GM23248 (cell line): ENCODE measurements at places on chromosomes 3 and 15.

DNA sequence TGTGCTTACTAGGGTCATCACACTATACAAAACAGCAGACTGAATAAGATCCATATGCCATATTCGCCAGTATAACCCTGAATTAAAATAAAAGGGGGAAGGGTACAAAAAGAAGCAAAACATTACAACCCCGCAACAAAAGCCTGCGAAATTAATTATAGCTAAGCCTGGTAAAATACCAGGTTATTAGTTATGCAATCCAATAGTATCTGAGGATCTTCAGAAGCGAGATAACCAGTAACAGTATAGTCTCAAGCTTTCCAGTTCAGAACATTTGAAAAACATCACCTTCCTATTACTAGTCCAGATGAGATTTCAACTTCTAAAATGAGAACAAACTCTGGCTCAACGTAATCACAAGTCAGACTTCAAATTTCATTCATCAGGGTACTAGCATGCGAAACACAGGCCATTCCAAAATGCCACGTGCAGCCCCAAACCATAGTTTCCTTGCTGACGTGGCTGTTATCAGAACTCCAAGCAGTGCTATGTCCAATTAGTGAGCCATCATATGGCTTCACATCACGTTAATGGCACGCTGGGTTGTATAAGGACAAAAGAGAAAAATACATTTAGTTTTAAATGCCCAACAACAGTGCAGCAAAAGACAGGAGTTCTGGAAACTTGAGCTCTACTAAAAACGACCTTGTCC lies 1.1 kb downstream of the SSR3 start:
- peak; percentile 91 for DNase-seq

GRCh38 chr3:102714567-102714966 lies 279.8 kb downstream of the ZPLD1 start:
- DNase-seq = no peak

DNA sequence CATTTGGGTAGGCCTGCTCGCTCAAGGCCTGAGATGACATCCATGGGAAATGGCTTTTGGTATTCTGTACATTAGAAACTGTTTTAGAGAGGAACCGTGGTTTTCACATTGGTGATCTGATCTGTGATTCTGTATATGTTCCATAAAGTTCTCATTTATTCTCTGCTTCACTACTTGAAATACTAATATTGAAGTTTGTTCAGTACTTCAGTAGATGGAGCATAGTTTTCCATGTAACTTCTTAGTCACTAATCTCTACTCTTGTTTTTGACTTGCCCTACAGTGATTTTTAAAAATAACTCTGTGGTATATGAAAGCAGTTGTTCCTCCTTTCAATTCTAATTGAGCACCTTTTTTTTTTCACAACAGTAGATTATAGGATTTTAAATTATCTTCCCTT lies 66.5 kb downstream of the MBNL1 start:
- DNase-seq = no peak

DNA sequence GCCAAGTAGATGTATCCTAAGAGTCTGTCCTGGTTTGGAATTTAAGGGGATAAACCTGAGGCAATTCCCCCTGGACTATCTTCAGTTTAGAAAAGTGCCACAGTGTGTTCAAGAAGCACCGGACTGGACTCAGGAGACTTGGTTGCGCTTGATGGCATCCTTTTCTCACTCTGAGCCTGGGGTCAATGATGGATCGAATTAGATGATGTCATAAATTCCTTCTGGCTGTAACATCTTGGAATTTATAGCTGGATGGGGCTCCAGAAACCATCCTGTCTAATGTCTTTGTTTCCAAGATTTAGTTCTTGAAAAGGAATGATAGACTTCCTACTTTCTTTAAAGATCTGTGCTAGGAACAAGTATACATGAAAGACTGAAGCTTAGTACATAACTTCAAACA lies 280.6 kb downstream of the LPP start:
- DNase-seq = no peak

- DNase-seq = peak; percentile 58
Measured at GRCh38 chr3:50554553-50554952, 13.0 kb downstream of the C3orf18 start.

- DNase-seq = no peak
Measured at GRCh38 chr3:190810957-190811356, 51.5 kb downstream of the GMNC start.

DNA sequence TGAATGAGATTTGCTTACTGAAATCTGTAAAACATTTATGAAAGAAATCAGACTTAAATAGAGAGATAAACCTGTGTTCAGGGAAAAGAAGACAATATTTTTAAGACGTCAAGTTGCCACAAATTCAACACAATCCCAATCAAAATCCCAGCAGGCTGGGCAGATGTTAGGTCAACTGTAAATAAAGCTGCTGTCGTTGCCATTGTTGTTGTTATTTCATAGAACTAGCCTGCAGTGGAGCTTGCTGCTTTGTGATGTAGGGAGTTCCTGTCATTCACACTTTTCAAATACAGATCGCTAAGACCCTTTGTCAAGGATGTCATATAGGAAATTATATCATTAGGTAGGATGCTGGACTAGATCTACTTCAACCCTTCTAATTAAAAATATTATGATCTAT lies 123.1 kb downstream of the NEO1 start:
- DNase-seq = no peak

GRCh38 chr3:100560426-100560825 lies 49.0 kb upstream of the ADGRG7 start:
- no peak for DNase-seq

DNA sequence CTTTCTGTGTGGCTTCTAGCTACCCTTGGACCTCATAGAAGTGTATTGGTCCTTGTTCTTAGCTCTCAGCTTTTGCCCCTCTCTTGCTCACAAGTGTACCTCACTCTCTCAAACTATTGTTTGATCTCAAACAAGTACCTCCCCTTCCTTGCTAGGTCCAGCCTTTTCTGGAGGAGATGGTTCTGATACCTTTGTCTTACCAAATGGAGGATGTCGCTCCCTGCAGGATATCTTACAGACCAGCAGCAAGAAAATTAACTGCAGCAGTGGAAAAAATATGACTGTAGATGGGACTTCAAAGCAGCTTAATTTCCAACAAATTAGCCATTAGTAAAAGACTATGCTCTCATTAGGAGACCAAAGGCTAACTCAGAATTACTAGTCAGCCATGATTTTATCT lies 388.1 kb upstream of the ROBO2 start:
- DNase-seq = peak; percentile 5

- peak; percentile 49 for DNase-seq
Measured at GRCh38 chr3:121529308-121529707, 16.5 kb downstream of the POLQ start.

GRCh38 chr15:73165844-73166243 lies 113.6 kb downstream of the NEO1 start:
- no peak for DNase-seq

DNA sequence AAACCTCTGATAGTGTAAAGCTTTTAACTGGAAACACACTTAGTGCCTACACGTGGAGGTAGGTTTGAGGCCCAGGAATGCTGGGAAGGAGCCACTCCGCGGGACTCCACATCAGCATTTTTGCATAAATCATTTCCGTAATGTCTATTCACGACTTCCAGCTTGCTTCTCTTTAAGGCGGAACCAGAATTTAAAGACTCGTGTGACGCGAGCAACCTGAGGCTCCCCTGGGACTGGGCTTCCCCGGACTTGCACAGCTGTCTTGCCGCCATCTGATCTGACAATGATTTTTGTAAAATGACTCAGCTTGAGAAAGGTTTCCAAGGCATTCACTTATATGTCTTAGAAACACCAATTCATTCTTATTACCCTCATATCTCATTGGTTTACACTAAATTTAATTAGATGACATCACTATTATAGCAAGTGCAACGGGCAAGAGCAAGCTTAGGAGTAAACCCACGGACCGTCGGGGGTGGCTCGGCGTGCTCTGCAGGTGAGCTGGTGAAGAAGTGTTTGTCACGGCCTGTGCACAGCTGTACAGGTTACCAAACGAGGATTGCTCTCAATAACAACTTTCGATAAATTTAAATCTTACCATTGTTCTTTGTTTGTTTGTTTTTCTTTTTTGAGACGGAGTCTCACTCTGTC lies 95.2 kb downstream of the CHSY1 start:
- no peak for DNase-seq

- DNase-seq = no peak
Measured at GRCh38 chr3:143548861-143549497, 299.3 kb downstream of the SLC9A9 start.

DNA sequence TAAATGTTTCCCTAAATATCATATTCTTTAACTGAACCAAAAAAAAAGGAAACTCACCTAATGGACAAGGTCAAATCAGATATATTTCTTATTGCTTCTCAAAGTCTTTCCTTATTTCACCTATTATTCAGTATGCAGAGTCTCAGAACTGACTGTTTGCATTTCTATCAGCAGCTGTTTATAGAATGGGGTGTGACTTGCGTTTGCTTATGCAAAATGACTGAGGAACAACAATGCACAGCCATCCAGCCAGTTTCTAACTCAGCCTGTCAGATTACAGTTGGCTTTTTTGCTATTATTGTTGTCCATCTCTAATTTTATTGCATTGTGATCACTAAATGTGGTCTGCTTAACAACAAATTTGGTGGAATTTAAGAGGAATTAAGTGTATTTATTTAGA lies 40.7 kb downstream of the RAB27A start:
- DNase-seq = no peak

- DNase-seq = peak; percentile 95
Measured at GRCh38 chr3:73786321-73786807, 161.6 kb upstream of the PDZRN3 start.

GRCh38 chr15:62505762-62506161 lies 340.7 kb upstream of the C2CD4B start:
- DNase-seq = peak; percentile 63

- DNase-seq = no peak
Measured at GRCh38 chr15:42385980-42386700, 26.8 kb downstream of the CAPN3 start.

- no peak for DNase-seq
Measured at GRCh38 chr15:45536934-45537333, 14.4 kb upstream of the SLC30A4 start.

DNA sequence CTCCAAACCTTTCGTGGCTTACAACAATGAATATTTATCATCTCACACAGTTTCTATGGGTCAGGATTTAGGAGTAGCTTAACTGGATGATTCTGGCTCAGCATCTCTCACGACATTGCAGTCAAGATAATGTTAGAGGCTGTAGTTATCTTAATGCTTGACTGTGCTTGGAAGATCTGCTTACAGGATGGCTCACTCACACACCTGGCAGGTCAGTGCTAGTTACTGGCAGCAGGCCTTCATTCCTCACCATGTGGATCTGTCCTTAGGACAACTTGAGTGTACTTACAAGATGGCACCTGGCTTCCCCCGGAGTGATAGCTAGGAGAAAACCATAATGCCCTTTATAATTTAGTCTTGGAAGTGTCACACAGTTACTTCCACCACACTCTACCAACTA lies 32.8 kb upstream of the OXTR start:
- no peak for DNase-seq

DNA sequence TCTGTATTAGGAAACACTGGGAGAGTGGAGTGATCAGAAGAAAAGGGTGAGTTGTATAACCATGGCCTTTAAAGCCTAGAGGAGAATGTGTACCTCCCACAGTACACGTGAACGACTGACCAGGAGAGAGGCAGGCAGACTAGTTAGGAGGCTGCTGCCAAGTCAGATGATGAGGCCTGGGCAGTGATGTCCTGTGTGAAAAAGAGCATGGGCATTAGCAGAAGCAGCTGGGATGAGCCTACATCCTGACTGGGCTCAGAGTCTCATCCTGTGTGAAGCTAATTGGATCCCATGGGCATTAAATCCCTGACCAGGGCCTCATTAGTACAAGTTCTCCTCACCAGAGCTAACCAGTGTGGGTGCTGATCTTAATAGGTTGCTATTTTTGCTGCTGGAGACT lies 89.1 kb upstream of the SLC2A2 start:
- DNase-seq = peak; percentile 49

- DNase-seq = peak; percentile 56
Measured at GRCh38 chr15:60865507-60865906, 363.6 kb downstream of the RORA start.

DNA sequence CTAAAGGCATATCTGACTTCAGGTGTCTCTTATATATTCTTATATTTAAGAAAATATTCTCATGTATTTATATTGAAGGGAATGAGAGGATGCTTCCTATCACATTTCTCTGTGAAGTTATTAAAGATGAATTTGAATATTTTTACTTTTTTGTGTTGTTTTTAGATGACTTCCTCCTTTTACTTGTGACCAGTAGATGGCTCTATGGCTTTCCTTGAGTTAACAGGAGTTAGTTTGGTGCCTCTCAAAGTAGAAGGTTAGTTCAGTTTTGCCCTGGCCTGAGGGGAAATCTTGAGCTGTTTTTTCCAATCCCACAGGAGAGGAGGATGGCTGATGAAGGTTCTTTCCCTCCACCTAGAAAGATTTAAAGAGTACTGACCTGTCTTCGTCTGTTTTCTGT lies 80.7 kb downstream of the SQOR start:
- DNase-seq = peak; percentile 45

DNA sequence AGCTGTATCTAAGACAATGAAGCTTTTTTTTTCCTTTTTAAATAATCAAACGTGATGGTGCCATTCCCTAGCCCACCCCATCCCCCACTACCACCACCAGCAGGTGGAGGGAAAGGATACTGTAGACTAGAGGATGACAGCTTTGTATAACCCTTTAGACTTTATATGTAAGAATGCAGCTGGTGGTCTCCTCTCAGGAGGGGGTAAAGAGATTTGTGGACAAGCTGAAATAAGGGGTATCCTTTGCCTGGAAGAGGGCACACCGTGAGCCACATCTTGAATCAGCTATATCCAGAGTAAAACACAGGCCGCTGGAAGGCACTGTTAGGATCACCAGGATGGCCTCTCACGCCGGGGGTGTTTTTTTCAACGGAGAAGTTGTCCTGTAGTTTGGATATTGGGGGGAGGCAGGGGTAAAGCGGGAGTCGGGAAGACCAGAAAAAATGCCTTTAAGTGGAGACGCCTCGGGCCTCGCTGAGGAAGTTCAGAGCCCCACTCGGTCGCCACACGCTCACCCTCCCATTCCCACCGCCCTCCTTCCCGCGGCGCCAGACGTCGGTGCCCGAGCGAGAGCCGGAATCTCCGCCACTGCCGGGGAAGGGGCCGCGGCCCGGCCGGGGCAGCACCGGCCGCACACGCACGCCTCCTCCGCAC lies 986 bp downstream of the KPNA4 start:
- peak; percentile 29 for DNase-seq

DNA sequence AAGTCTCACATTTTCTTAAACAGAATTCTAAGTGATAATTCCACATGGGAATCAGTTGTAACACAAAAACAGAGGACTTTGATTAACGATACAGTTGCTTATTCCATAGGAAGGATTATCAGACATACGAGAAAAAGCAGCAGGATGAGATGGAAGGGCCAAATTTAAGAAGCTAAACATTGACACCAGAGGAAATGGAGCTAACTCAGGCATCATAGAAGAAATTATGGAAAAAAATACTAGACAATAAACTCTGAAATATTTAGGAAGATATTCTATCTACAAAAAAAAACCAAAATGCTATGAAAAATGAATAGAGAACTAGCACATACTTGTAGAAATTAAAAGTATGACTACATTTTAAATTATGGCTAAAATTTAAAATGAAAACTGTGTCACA lies 776.1 kb downstream of the ROBO1 start:
- DNase-seq = no peak

GRCh38 chr3:159586571-159587202 lies 401.9 kb upstream of the IL12A start:
- DNase-seq = peak; percentile 50

GRCh38 chr15:71791975-71792374 lies 18.4 kb upstream of the NR2E3 start:
- DNase-seq = no peak
